ENCODE measurements at places on chromosomes 11 and 22. TPM values are rescaled to one million over a fixed set of nuclear protein-coding genes. Genes with fewer than 3 reads are reported as not detected.

Gene OR52A5
- not detected for total RNA-seq

Gene NEU3
- total RNA-seq = 10.9 TPM

Gene SLC22A25
- total RNA-seq = not detected

Gene ASCL2
- total RNA-seq = not detected

Gene SCO2
- 1.2 TPM for total RNA-seq

Gene RAB36
- total RNA-seq = not detected

Gene ESAM
- not detected for total RNA-seq

Gene SLC35F2
- 42.9 TPM for total RNA-seq

Gene TMPRSS6
- not detected for total RNA-seq

Gene TSSK2
- total RNA-seq = not detected

Gene MS4A6A
- total RNA-seq = not detected

Gene B3GAT1
- total RNA-seq = not detected

Gene OR8A1
- total RNA-seq = not detected

Gene RFPL2
- total RNA-seq = not detected

Gene E2F8
- total RNA-seq = 1.9 TPM

Gene NTM
- 2.0 TPM for total RNA-seq

Gene HORMAD2
- not detected for total RNA-seq

Gene SIDT2
- total RNA-seq = 2.7 TPM

Gene SLC22A9
- total RNA-seq = not detected

Gene C11orf98
- total RNA-seq = 64.8 TPM

Gene TRIM6
- 2.5 TPM for total RNA-seq

Gene MUC5AC
- not detected for total RNA-seq

Gene ALG9
- total RNA-seq = 23.6 TPM

Gene ADM2
- total RNA-seq = 6.9 TPM

Gene FAM83F
- total RNA-seq = not detected

Gene MS4A7
- total RNA-seq = not detected

Gene KLHL35
- total RNA-seq = 0.12 TPM

Gene PNPLA5
- not detected for total RNA-seq

Gene OR51E2
- 3.5 TPM for total RNA-seq

Gene OR8G1
- total RNA-seq = not detected

Gene MYRF
- total RNA-seq = 1.9 TPM

Gene IMMP1L
- total RNA-seq = 8.6 TPM

Gene YPEL4
- not detected for total RNA-seq

Gene KRTAP5-11
- not detected for total RNA-seq

Gene FGF4
- total RNA-seq = not detected

Gene SMTNL1
- not detected for total RNA-seq

Gene ACR
- not detected for total RNA-seq

Gene DEPDC7
- total RNA-seq = 4.8 TPM

Gene LRFN4
- 42.8 TPM for total RNA-seq

Gene LGALS1
- total RNA-seq = 3,913 TPM

Gene PGR
- not detected for total RNA-seq

Gene DRD4
- not detected for total RNA-seq

Gene MPPED1
- not detected for total RNA-seq

Gene SAA2
- 0.43 TPM for total RNA-seq

Gene MN1
- 1.4 TPM for total RNA-seq

Gene KCNQ1
- total RNA-seq = not detected

Gene MMP12
- total RNA-seq = 0.12 TPM

Gene RIMBP3B
- 1.3 TPM for total RNA-seq

Gene HOATZ
- total RNA-seq = not detected

Gene CLDN5
- not detected for total RNA-seq

Gene CNTF
- 0.92 TPM for total RNA-seq

Gene SMIM35
- total RNA-seq = not detected

Gene SYT8
- not detected for total RNA-seq

Gene SHISAL1
- total RNA-seq = 49.6 TPM

Gene OR1S2
- not detected for total RNA-seq

Gene PES1
- total RNA-seq = 165 TPM

Gene TREH
- total RNA-seq = not detected

Gene APOC3
- not detected for total RNA-seq

Gene RCN1
- 132 TPM for total RNA-seq

All from MG63 (cell line).